Neural cell (in vitro differentiated cells): ENCODE measurements at places on chromosomes 16 and 17. TPM values are rescaled to one million over a fixed set of nuclear protein-coding genes. Genes with fewer than 3 reads are reported as not detected.

TPSG1 gene
- not detected in 2 replicates for polyA plus RNA-seq

OTOP2 gene
- not detected in 2 replicates for polyA plus RNA-seq

TOX3 gene
- 2.3 and 2.8 TPM in 2 replicates for polyA plus RNA-seq

FBXW10 gene
- 0.21 and 0.56 TPM in 2 replicates for polyA plus RNA-seq

MAF gene
- polyA plus RNA-seq: 0.92 and 2.1 TPM in 2 replicates

NATD1 gene
- 2.5 and 2.8 TPM in 2 replicates for polyA plus RNA-seq

NETO2 gene
- polyA plus RNA-seq: 95.0 and 101 TPM in 2 replicates

ZNF205 gene
- polyA plus RNA-seq: 30.0 and 39.4 TPM in 2 replicates

PLSCR3 gene
- polyA plus RNA-seq: 15.9 and 25.2 TPM in 2 replicates

CCDC144A gene
- polyA plus RNA-seq: 2.4 and 3.2 TPM in 2 replicates

C17orf107 gene
- polyA plus RNA-seq: 0.45 and 2.1 TPM in 2 replicates

HEATR9 gene
- not detected in 2 replicates for polyA plus RNA-seq

TEKT3 gene
- polyA plus RNA-seq: 1.7 and 3.1 TPM in 2 replicates

CCL14 gene
- polyA plus RNA-seq: not detected in 2 replicates

ZDHHC1 gene
- 1.7 TPM in 1 of 2 replicates, not detected in the other for polyA plus RNA-seq

CORO6 gene
- polyA plus RNA-seq: 1.2 and 4.3 TPM in 2 replicates

GP1BA gene
- not detected in 2 replicates for polyA plus RNA-seq

CES1 gene
- not detected in 2 replicates for polyA plus RNA-seq

HOXB4 gene
- not detected in 2 replicates for polyA plus RNA-seq

LRRC75A gene
- 0.20 and 0.53 TPM in 2 replicates for polyA plus RNA-seq

PMP22 gene
- not detected in 2 replicates for polyA plus RNA-seq

BICDL2 gene
- polyA plus RNA-seq: 0.37 TPM in 1 of 2 replicates, not detected in the other

UTS2R gene
- polyA plus RNA-seq: not detected in 2 replicates

CMTM2 gene
- polyA plus RNA-seq: 0.25 TPM in 1 of 2 replicates, not detected in the other

ICAM2 gene
- polyA plus RNA-seq: not detected in 2 replicates

MYO19 gene
- polyA plus RNA-seq: 51.5 and 66.7 TPM in 2 replicates

AOC3 gene
- polyA plus RNA-seq: 0.35 and 0.54 TPM in 2 replicates

SOST gene
- 0.10 TPM in 1 of 2 replicates, not detected in the other for polyA plus RNA-seq

MAP3K14 gene
- 6.6 and 6.7 TPM in 2 replicates for polyA plus RNA-seq

KCNG4 gene
- polyA plus RNA-seq: not detected in 2 replicates

CD300A gene
- polyA plus RNA-seq: 0.35 TPM in 1 of 2 replicates, not detected in the other

KRTAP4-3 gene
- polyA plus RNA-seq: not detected in 2 replicates

UBE2Z gene
- polyA plus RNA-seq: 53.3 and 70.3 TPM in 2 replicates

MEFV gene
- not detected in 2 replicates for polyA plus RNA-seq

TMEM238L gene
- not detected in 2 replicates for polyA plus RNA-seq

NT5C gene
- 58.7 and 74.0 TPM in 2 replicates for polyA plus RNA-seq
